ENCODE measurements at places on chromosomes 1 and 21. TPM values are rescaled to one million over a fixed set of nuclear protein-coding genes. Genes with fewer than 3 reads are reported as not detected.

ADGRL2 gene
- not detected for total RNA-seq

- no peak for DNase-seq
- H3K36me3 ChIP-seq = no peaks in the 10 kb centered on the region
- peaks cover 2% of the 10 kb centered on the region for H3K27me3 ChIP-seq
- H3K27ac ChIP-seq = no peak overlapping the region
- peaks cover 9% of the 10 kb centered on the region for H3K4me1 ChIP-seq
These were observed 106.0 kb downstream of the NTNG1 start for GRCh38 chr1:107246775-107247345.

DNA sequence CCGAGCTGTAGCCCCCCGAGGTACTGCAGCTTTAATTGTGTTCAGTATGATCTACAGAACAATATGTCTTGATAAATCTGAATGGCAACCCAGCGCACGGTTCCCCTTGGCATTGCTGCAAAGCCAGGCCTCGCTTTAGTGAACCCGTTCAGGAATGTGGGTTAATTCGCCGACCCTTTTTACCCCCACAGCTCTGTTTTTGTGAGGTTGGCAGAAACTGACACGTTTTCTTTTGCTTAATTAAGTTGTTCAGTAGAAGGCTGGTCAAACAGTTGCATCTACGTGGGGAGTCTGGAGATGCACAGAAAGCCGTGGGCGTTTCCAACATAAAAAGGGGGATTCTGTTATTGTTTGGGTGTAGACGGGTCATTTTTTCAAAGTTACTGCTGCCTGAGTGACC lies 43.2 kb downstream of the OLIG1 start:
- no peaks in the 10 kb centered on the region for H3K36me3 ChIP-seq
- peaks cover 15% of the 10 kb centered on the region for H3K4me1 ChIP-seq
- H3K27me3 ChIP-seq = peaks cover 26% of the 10 kb centered on the region
- H3K4me3 ChIP-seq = no peak overlapping the region
- DNase-seq = no peak

GRCh38 chr1:42259739-42260064 lies 75.3 kb downstream of the FOXJ3 start:
- H3K4me1 ChIP-seq = peaks cover 20% of the 10 kb centered on the region
- no peaks in the 10 kb centered on the region for H3K27me3 ChIP-seq
- no peak overlapping the region for H3K27ac ChIP-seq

DNA sequence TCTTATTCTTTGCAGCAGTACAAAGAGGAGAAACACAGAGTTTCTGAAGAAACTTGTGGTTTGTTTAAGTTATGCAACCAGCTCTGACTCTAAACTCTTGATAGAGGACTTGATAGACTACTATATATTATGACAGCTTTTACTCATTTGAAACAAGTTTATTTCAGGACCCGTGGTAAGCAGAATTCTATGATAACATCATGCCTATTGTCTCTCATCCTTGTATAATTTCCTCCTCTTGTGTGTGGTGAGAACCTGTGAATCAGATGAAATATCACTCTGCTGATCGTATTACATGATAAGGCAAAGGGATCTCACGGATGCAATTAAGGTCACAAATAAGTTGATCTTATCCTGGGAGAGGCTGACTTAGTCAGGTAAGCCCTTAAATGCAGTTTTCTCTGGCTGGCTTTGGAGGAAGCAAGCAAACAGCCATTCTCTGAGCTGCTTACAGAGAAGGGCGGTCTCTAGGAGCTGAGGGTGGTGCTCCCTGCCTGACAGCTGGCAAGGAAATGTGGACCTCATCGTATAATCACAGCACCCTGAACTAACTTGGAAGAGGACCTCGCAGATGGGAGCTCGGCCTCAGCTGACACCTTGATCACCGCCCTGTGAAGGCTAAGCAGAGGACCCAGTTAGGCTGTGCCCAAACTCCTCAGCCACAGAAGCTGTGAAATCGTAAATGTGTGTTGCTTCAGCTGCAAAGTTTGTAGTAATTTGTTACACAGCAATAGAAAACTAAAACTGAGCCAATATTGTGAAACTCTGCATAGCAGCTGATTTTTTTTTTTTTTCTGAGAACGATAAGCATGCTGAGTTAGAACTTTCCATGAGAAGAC lies 151.1 kb upstream of the DPT start:
- DNase-seq = no peak
- no peak overlapping the region for H3K27ac ChIP-seq
- H3K27me3 ChIP-seq = no peaks in the 10 kb centered on the region
- no peaks in the 10 kb centered on the region for H3K4me1 ChIP-seq

- no peak for DNase-seq
- no peaks in the 10 kb centered on the region for H3K27me3 ChIP-seq
- peaks cover 31% of the 10 kb centered on the region for H3K4me1 ChIP-seq
- peak overlapping the region; percentile 87 for H3K27ac ChIP-seq
These were observed 59.9 kb downstream of the TOR3A start for GRCh38 chr1:179141592-179142251.

DNA sequence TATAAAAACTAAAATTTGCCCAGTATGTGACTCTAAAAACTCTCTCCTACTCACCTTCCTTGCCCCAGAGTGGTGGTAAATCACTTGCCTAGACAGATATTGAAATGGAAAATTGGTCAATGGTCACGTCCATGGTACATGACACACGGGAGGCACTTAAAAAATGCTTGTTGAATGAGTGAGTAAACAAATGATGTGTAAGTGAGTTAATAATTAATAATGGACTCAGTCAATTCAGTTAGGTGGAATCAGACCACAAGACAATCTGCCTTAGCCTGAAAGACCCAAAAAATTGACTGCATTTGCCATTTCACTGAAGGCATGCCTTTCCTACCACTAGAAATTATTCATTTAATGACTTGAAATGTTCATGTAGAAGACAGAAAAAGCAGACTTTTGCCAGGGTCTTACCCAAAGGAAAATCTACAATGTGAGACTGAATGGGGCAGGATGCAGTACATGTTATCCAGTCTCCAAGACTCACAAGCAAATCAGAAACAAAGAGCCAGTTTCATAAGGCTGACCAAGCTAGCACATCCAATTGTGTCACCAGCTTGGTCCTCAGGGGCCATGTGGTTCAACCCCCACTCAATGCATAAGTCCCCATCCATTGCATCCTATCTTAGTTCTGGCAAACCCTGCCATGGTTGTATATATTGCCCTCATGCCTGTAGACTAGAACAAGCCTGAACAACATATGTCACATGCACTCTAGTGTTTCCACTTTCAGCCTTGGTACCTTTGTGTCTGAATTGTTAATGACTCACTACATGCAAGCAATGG lies 73.6 kb downstream of the TBX15 start:
- no peaks in the 10 kb centered on the region for H3K36me3 ChIP-seq
- no peak overlapping the region for H3K27ac ChIP-seq

PGBD5 gene
- not detected for total RNA-seq

DNA sequence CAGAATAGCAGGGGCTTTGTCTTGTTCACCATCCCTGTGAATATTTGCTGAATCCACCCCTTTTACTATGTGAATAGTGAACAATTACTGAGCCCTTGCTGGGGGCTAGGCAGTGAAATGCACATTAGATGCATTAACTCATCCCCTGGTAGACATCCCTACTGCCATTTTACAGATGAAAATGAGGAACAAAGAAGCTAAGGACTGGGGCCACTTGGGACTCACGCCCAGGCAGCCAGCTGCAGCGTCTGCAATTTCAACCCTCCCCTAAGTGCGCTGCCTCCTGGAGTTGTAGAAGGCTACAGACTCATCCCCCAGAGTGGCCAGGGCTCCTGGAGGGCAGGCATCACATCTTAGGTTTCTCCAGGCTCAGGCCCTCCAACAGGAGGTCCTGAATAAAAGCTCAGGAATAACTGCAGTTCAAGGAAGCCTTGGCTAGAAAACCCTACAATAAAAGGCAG lies 31.6 kb downstream of the CAPZB start:
- no peak for DNase-seq
- H3K4me3 ChIP-seq = no peak overlapping the region
- no peaks in the 10 kb centered on the region for H3K27me3 ChIP-seq
- peak overlapping the region; percentile 20 for H3K27ac ChIP-seq
- peaks cover 85% of the 10 kb centered on the region for H3K4me1 ChIP-seq
- H3K36me3 ChIP-seq = peaks cover 10% of the 10 kb centered on the region

CLIC4 gene
- total RNA-seq = 20.6 TPM

GRCh38 chr1:15350551-15351200 lies 59.0 kb upstream of the EFHD2 start:
- DNase-seq = no peak
- H3K4me1 ChIP-seq = peaks cover 59% of the 10 kb centered on the region
- H3K27ac ChIP-seq = peak overlapping the region; percentile 20

DNA sequence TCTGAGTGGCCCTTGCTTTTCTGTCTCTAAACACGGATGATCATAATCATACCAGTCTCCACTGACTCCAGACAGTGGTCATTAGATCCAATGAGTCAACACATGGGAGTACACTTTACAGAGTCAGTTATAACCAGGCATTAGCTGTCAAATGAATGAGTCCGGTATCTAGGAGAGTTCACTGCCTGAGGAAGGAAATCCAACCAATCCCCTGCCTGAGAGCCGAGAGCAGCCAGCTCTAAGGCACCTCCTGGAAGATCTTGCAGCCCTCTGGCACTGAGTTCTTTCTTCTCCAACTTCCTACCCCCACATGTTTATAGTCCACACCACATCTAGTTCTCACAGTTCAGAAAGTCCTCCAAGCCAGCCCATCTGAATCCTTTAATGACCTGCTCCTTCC lies 29.4 kb upstream of the RBM15 start:
- no peaks in the 10 kb centered on the region for H3K4me1 ChIP-seq
- no peak overlapping the region for H3K4me3 ChIP-seq
- DNase-seq = no peak
- H3K36me3 ChIP-seq = no peaks in the 10 kb centered on the region
- H3K27ac ChIP-seq = no peak overlapping the region
- no peaks in the 10 kb centered on the region for H3K27me3 ChIP-seq

- peaks cover 68% of the 10 kb centered on the region for H3K4me1 ChIP-seq
- peak overlapping the region; percentile 70 for H3K4me3 ChIP-seq
- H3K27ac ChIP-seq = no peak overlapping the region
- DNase-seq = no peak
These were observed 3.1 kb downstream of the GNG4 start for GRCh38 chr1:235646463-235646862.

HJV gene
- total RNA-seq = not detected
